ENCODE measurements at places on chromosomes 6 and 20. TPM values are rescaled to one million over a fixed set of nuclear protein-coding genes. Genes with fewer than 3 reads are reported as not detected.

GRCh38 chr6:1950631-1951030, 294.8 kb downstream of the GMDS start:
- DNase-seq, result no peak

DNA sequence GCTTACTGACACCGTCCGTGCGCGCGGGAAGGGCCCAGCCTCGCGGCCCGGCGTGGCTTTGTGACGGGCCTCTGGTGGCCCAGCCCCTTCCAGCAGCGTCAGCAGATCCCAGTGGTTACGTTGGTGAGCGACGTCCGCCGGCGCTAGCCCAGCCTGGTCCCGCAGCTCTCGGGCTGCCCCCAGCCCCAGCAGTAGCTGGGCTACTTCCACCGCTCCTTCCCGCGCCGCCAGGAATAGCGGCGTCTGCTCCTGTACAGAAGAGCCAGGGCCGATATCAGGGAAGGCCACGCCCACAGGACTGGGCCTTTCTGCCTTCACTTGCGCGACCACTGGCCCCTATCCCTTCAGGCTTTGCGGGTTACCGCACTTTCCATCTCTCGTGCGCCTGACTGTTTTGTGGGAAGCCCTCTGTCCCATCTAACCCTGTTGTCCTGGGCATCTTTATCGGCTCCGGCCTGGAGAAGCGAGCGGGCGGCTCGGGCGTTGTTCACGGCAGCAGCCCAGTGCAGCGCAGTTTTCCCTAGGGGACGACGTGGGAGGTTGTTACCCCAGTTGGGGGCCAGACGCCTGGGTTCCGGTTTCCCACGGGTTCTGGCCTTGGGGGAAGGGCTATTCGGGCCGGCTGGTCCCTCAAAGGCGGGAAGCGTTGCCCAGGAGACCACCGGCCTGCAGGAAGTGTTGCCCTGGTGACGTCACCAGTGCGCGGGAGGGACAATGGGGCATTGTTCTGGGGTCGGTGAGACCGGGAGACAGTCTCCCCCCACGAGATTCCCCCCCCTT, 3.6 kb upstream of the GPSM3 start:
- peak; percentile 90 for DNase-seq

DNA sequence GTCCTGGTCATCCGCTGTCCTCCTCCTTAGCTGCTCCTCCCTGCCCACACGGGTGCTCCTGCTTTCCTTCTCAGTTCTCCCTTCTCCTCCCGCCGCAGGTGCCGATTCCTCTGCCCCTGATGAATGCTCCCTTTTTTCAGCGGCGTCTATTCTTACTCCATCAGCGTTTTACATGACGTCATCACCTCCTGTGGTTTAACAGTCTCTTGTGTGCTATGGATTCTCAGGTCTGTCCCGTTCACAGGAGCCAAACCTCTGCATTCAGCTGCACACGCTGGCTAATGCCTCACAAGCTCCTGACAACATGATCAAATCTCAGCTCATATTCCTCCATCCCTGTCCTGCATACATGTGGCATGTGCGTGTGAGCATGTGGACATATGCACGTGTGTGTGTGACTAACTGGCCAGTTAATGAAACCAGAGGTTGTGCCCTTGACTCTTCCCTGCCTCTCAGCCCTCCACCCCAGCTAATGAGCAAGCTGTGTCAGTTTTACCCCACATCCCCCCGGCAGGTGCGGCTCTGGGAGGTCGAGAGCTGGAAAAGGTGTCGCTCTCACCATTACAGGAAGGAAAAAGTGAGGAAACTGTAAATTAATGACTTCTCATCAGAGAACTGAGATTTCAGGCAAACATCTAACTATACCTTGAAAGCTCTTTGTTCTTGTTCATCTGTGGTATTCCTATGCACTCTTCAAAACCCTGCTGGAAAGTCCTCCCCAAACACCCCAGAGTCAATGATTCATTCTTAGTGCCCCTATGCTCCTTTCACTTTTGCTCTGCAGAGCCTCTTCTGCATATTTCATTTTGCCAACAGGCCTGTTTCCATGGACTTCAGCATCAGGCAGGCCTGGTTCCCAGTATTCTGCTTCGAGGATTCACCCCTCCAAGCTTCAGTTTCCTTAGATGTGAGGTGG, 163.1 kb downstream of the TTLL2 start:
- no peak for DNase-seq

DNA sequence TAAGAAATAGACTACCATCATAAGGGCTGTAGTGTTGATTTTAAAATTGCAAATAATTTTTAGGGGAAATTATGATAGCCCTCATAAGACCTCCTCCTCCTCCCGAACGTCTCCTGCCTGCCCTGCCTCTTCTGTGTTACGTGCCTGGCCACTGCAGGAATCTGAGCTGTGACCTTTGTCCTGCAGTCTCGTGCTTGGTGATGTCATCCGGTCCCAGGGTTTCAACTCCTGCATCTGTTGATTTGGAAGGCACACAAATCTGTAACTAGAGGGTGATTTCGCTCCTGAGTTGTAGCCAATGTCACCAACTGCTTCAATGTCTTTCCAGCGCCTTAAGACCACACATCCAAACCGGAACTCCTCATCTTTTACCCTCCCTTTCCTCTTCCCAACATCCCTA, 163.2 kb downstream of the AIG1 start:
- DNase-seq, result peak; percentile 26

DNA sequence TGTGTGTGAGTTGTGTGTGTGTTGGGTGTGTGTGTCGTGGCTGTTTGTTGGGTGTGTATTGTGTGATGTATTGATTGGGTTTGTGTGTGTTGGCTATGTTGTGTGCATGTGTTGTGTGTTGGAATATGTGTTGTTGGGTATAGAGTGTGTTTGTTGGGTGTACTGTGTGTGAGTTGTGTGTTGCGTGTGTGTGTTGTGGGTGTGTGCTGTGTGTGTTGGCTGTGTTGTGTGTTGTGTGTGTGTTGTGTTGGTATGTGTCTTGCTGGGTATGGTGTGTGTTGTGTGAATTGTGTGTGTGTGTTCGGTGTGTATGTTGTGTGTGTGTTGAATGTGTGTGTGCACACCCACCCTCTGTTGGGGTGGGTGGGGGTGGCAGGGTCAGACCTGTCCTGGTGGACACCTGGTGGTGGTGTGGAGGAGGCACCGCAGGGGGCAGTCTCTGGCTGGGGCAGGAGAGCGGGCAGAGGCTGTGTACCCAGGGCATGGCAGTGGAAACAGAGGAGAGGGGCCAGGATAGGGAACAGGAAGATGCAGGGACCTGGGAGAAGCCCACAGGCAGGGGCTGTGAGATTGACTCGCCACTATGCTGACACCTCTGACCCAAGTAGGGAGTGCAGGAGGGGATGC, 25.5 kb upstream of the PXDC1 start:
- no peak for DNase-seq

- no peak for DNase-seq
Observed at GRCh38 chr6:131053546-131054240, 9.4 kb downstream of the EPB41L2 start.

GRCh38 chr6:34031625-34032383, 114.1 kb downstream of the GRM4 start:
- DNase-seq, result no peak

- no peak for DNase-seq
Observed at GRCh38 chr6:55040102-55040848, 134.0 kb upstream of the HCRTR2 start.

GRCh38 chr6:133202610-133203343, 38.4 kb upstream of the EYA4 start:
- DNase-seq, result no peak

DNA sequence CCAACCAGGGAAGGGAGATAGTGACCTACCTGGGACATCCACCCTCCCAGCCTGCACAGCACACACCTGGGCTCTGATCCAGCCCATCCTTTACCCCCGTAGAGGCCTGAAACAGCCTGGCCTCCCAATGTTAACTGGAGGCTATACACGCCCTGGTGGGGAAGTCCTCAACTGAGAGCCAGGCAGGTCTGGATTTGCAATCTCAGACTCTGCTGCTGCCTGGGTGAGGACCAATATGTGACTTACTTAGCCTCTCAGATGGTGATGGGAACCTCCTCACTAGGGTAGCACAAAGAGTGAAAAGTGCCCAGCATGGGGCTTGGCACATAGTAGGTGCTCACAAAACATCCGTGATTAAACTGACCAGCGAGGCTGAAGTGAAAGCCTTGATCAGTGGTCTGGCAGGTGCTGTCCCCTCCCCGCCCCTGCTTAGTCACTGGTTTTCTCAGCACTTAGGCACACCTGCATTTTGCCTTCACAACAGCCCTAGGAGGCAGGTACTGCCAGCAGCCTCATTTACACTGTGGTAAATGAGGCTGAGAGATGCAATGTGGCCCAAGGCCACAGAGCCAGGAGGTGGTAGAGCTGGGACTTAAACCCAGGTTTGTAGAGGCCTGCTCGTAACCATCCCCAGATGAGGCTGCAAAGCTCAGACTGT, 12.4 kb downstream of the PEDS1 start:
- DNase-seq, result no peak

- DNase-seq, result peak; percentile 88
Observed at GRCh38 chr20:48209102-48209501, 423.8 kb upstream of the SULF2 start.

GRCh38 chr6:125302840-125303511, 1.2 kb upstream of the HDDC2 start:
- no peak for DNase-seq

The NOX3 gene
- total RNA-seq, result not detected

The DDX43 gene
- not detected for total RNA-seq

The NHLRC1 gene
- 0.17 TPM for total RNA-seq

The BACH2 gene
- total RNA-seq, result 96.4 TPM
